COLO829 (cell line): ENCODE measurements at places on chromosomes 12 and 14.

- no peak for DNase-seq
These were observed 381.7 kb upstream of the CCDC196 start for GRCh38 chr14:66104486-66104885.

DNA sequence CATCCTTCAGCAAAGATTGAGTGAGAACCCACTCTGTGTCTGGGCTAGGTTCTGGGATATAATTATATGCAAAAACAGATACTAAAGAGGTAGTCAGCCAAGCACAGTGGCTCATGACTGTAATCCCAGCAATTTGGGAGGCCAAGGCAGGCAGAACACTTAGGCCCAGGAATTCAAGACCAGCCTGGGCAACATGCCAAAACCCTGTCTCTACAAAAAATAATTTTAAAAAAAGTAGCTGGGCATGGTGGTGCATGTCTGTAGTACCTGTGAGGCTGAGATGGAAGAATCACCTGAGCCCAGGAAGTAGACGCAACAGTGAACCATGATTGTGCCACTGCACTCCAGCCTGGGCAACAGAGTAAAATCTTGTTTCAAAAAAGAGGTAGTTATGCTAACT is 237.5 kb upstream of the HMGA2 start:
- DNase-seq, result no peak

- DNase-seq, result peak; percentile 54
These were observed 454.2 kb downstream of the AEBP2 start for GRCh38 chr12:19893514-19893913.

GRCh38 chr12:121581686-121582429 is 1.0 kb upstream of the KDM2B start:
- no peak for DNase-seq

DNA sequence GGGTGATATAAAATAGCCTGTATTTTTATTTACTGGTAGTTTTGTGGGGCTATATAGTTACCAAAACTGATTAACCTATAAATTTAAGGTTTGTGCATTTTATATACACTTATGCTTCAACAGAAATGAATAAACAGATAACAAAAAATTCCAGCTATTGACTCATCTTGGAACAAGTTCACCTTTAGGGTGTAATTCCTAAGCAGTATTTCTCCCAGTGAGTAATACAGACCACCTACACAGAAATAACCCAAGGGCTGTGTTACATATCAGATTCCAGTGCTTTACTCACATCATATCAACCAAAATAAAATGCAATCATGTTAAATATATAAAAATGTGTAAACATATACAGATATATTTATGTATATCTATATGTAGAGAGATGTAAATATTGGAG is 345.6 kb downstream of the ADAMTS20 start:
- DNase-seq, result peak; percentile 6

- no peak for DNase-seq
These were observed 7.4 kb upstream of the ALDH1L2 start for GRCh38 chr12:105091476-105092206.

DNA sequence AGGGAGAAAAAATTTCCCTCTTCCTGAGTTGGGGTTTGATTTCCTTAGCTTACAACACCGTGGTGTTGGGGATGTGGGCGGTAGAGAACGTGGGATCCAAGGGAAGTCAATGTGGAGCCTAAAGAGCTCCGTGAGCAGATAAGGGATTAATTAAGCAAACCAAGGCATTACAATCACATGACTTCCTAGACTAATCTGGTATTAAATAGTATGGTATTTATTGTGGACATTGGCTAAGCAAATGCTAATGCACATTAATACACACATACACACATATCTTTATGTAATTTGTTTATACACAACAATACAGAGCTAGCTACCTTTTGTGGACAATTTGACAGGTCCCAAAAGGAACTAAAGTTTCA is 791 bp upstream of the RNF41 start:
- DNase-seq, result no peak

DNA sequence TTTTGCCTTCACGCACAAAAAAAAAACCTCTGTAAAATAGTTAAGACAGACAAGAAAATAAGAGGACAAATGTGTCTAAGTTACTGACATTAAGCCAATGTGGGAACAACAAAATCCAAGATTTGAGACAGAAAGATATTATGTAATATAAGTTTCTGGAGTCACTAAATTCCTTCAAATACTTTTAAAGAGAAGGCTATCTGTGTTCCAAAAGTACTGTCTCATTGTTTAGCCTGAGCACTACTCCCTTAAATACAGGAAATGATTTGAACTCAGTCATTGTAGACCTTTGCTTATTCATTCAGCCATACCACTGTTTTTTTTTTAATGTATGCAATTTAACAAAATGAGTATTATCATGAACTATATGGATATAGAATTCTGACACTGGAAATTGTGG is 82.7 kb upstream of the KITLG start:
- DNase-seq, result peak; percentile 45
